ENCODE measurements at places on chromosomes 11 and 22.

DNA sequence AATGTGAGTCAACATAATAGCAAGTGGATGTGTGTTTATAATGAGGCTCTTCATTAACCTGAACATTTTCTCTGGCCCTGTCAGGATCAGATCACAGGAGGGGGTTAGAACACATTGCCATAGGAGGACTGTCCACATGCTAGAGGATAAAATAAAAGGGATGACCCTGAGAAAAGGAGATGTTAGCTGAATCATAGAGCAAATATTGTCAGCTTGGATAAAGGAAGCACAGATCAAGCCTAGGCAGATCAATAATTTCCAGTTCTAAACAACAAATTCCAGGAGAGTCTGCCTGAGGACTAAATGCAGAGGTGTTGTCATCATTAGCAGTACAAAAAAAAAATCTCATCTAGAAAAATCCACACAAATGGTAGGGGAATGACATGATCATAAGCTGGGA lies 337.9 kb downstream of the LRRC4C start:
- DNase-seq = no peak

GRCh38 chr11:131544591-131544990 lies 174.2 kb downstream of the NTM start:
- no peak for DNase-seq

- DNase-seq = peak; percentile 40
Observed at GRCh38 chr11:82775736-82776346, 42.2 kb upstream of the FAM181B start.

- no peak for DNase-seq
Observed at GRCh38 chr11:706957-707816, 1.2 kb downstream of the EPS8L2 start.

- no peak for DNase-seq
Observed at GRCh38 chr11:84532364-84532763, 1094.8 kb downstream of the DLG2 start.

DNA sequence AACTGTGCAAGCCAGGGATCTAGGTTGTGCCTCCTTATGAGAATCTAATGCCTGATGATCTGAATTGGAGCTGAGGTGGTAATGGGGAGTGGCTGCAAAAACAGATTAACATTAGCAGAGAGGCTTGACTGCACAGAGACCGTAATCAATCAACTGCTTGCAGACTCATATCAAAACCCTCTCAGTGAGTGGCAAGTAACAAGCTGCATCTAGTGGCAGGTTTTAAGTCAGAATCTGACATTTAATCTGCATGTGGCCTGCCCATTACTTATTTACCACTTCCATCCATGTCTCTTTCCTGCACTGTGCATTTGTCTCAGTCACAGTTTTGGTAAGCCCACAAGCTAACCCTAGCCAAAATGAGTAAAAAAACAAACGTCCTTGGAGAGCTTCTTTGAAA lies 11.2 kb downstream of the C11orf58 start:
- DNase-seq = no peak

GRCh38 chr11:96466607-96467006 lies 76.8 kb downstream of the JRKL start:
- no peak for DNase-seq

- DNase-seq = no peak
Observed at GRCh38 chr11:15859411-15859810, 496.9 kb downstream of the SOX6 start.
